Suppressor macrophage treated with lipopolysaccharide for 4 hours (primary cell): ENCODE measurements at places on chromosomes 7 and 10.

DNA sequence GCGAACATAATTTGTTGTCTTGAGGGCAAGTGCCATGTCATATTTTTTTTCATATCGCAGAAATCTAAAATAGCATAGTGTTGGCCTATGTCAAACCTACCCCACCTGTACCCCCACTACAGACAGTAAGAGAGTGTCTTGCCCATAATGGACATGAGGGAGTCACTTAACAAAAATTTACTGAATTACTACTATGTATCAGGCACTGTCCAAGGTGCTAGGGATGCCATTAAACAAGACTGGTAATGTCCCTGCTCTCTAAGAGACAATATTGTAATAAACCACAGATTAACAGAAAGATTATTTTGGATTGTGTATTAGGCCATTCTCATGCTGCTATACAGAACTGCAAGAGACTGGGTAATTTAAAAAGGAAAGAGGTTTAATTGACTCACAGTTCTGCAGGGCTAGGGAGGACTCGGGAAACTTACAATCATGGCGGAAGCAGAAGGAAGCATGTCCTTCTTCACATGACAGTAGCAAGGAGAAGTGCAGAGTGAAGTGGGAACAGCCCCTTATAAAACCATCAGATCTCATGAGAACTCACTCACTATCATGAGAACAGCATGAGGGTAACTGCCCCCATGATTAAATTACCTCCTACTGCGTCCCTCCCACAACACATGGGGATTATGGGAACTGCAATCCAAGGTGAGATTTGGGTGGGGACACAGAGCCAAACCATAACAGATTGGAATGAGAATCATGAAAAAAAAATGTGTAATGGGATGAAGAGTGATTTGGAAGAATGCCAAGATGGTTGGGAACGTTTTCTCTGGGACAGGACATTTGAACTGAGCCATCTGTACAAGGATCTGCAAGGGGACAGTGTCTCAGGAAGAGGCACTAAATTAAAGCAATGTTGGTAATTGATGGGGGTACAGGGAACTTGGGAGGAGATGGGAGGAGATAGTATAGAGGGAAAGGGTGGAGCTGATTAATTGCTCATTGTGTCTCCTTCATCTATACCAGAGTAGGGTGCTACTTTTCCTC, 108.5 kb downstream of the FAM107B start:
- DNase-seq = no peak

DNA sequence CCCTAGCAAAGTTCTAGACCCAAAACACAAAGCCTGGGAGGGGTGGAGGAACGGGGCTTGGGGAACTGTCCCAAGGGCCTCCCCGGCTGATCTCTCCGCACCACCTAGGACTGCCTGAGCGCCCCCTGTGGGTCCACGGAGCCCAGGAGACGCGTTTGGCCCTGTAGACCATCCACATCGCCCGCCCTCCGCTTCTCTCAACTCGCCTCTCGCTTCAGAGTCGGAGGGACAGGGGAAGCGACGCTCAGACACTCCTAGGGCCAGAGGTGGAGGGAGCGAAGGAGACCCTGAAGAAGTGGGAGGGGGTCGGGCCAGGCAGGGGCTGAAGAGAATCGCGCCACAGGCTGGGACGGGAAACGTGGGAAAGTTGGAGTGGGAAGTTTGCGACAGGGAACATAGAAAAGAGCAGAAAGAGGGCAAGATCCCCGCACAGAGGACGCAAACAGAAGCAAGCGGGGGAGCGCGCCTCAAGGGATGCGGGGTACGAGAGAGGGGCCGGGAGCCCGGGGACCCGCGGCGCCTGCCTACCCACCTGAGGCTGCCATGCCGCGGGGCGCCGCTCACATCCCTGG, 378 bp downstream of the PIK3AP1 start:
- DNase-seq = peak; percentile 93

- no peak for DNase-seq
These were observed 34.6 kb upstream of the HECW1 start for GRCh38 chr7:43077732-43078391.

- DNase-seq = no peak
These were observed 345.1 kb upstream of the PRKCQ start for GRCh38 chr10:6925146-6925545.
